ENCODE measurements at places on chromosomes 11 and 22.

GRCh38 chr11:129709801-129710398, 105.7 kb upstream of the TMEM45B start:
- no peak for DNase-seq

DNA sequence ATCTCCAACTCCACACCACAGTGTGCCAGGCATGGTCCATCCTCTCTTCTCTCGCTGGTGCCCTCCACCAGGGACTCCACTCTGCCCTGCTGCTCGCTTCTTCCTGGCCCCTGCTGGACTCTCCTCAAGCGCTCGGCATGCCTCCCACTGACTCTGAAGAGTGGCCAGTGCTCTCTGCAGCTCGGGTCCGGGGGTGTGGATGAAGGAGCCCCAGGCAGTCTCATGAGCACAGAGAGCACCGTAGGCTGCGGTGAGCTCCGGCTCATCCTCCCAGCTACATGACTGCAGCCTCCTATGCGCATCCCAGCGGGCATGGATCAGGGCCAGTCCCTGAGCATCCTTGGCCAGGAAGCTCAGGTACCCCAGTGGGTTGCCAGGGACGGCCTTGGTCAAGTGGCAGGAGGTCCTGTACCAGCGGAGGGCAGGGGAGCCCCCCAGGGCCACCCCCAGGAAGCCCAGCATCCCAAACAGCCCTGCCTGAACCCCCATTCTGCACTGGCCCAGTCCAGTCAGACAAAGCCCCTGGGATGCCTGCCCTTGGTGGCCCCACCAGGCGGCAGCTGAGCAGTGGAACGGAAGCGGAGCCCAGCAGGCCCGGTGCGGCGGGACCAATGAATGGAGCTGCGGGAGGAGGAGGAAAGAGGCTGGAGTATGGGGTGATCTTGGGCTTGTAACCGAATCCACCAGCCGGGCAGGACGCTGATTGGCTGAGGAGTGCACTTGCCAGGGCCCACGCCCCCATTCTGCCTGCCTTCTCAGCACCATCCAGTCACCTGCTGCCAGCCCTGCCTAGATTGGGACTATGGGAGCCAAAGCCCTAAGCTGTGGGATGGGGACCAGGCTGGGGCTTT, at the start of gene PLA2G3:
PLA2G3 (minus strand) TSS at position 643 of the 851 bp plus-strand sequence; CDS start at position 489, 154 bp downstream.
- DNase-seq: no peak

GRCh38 chr11:79617561-79617960, 176.7 kb upstream of the TENM4 start:
- no peak for DNase-seq

GRCh38 chr22:42432020-42432596, at the start of gene NFAM1:
NFAM1 (minus strand) TSS chr22:42432403; CDS start chr22:42432357, 46 bp downstream.
- DNase-seq: no peak

Measured in central memory CD4-positive, alpha-beta T cell (primary cell).